ENCODE measurements at places on chromosomes 11 and 22.
A peak's percentile ranks its signal among the peaks of the same experiment; 100 is the strongest.

- no peak for DNase-seq
Measured at GRCh38 chr11:6587360-6587953, 16.0 kb downstream of the RRP8 start.

DNA sequence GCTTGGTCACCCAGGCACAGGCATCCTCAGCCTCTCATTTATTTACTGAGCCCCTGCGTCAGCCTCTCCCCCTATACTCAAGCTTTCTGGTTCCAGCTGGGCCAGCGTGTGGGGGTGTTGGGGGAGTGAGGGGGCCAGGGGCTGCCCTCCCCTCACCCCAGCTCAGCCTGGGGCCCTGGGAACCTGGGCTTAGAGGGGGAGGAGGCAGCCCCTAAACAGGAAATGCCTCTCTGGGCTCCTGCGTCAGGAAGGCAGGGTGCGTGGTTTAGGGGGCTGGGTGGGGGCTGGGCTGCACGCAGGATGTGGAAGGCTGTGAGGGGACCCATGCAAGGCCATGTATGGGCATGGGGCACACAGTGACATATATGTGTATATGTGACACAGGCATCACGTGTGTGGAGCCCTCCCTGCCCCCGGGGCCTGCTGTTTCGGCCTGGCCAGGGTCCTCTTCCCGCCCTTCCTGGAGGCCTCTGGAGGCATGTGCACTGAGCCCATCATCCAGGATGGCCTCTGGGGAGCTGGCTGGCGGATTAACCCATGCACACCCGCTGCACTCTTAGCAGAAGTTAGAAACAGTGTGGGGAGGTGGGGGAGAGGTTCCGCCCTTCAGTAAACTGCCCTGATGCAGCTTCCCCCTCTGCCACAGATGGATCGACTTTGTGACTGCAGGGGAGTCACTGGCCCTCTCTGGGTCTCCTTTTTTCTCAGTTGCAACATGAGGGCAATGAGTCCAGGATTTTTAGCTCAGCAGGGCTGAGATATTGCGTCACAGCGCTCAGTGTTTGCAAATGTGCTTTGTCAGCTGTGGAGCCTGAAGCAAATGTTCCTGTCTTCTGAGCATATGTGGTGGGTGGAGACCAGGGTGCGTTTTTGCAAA lies 1.1 kb upstream of the CD248 start:
- peak; percentile 69 for DNase-seq

DNA sequence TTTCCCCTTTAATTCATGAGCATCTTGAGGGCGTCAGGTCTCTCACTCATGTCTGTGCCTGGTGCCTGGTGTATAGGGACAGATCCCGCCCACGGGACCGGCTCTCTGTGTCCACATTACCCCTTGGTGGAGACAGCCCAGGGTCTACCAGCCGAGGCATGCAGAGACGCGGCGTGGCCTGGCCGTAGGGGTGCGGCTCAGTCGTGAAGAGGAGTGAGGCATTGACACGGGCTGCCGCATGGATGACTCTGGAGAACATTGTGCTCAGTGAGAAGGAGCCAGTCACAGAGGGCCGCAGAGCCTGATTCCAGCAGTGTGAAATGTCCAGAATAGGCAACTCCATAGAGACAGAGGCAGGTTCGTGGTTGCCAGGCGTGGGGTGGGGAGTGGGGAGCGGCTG lies 209.8 kb downstream of the TBC1D22A start:
- DNase-seq = no peak

GRCh38 chr22:33897448-33897835 lies 22.8 kb downstream of the LARGE1 start:
- no peak for DNase-seq

GRCh38 chr11:27381238-27381666 lies 18.2 kb upstream of the CCDC34 start:
- no peak for DNase-seq

- peak; percentile 68 for DNase-seq
Measured at GRCh38 chr11:63945477-63946163, 6.8 kb downstream of the NAA40 start.

DNA sequence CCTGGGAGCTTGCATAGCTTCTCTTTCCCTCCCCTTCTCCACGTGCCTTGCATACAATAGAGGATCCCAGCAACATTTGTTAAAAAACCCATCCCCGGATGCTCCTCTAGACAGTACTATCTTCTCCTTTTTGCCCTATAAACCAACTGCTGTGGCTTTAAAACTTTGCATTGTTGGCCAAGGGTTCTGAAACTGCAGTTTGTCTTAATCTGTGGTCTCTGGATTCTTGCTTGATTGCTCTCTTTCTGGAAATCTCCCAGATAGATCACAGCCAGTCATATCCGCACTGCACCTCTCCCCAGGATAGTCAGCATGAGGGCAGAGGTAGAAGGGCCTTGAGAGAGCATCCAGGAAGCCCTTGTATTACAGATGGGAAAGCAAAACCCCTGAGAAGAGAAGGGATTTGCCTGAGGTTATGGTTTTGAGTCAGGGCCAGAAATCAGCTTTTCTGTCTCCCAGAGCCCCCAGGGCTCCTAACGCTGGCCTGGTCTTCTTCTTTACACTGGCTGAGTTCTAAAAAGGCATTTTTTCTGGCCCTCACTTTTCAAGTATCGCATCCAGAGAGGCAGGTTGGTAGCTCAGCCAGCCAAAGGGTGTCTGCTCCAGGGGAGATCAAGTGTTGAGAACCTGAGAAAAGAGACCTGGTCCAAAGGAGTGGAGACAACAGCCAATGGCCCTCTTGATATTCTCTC lies 70.6 kb downstream of the ADM start:
- no peak for DNase-seq

DNA sequence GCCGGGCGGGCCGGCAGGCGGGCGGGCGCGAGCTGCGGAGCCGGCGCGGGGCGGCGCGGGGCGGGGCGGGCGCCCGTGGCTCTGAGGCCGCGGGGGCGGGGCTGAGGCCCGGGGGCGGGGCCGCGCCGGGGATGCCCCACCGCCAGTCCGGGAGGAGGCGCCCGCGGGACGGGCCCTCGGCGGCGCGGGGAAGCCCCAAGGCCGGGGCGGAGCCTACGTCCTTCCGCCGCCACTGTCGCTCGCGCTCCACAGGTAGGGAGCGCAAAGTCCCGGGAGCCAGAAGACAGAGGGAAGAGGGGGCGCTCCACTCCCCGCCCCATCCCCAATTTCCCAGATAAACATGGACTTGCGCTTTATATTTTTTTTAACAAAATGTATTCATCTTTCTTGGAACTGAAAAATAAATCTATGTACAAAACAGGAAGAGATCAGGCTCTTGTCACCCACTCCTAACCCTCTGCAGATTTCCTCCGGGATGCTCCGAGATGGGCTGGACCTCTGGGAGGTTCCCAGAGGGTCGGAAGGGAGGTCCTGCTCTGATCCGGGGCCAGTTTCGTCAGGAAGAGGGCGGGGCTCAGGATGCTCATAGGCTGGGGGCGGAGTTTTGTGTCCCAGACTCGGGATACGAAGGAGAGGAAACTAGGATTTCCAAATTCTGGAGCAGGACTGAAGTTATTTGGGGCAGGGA lies at the start of gene MAP4K2:
Gene MAP4K2, minus strand, starts transcription at position 57 of the 688 bp plus-strand sequence. CDS start 65 bp downstream, outside the sequence.
- DNase-seq = peak; percentile 92

GRCh38 chr22:44890416-44891292 lies 119.2 kb downstream of the PHF21B start:
- DNase-seq = no peak

- DNase-seq = no peak
Measured at GRCh38 chr11:57179681-57180080, 2.1 kb upstream of the LRRC55 start.

DNA sequence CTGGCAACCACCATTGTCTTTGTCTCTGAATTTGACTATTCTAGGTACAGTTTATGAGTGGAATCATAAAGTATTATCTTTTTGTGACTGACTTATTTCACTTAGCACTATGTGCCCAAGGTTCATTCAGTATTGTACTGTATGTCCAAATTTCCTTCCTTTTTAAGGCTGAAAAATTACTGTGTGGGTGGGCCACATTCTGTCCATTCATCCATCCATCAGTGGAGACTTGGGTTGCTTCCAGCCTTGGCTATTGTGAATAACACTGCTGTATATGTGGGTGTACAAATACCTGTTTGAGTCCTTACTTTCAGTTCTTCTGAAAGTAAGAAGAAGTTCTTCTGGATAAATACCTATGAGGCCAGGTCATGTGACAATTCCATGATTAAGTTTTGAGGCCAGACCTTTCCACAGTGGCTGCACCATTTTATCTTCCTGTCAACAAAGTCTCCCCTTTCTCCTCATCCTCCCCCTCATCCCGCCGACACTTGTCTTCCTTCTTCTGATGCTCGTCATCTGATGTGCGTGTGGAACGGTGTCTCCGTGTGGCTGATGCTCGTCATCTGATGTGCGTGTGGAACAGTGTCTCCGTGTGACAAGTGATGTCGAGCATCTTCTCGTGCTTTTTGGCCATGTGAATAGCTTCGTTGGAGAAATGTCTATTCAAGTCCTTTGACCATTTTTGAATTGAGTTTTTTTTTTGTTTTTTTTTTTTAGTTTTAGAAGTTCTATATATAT lies 49.5 kb downstream of the SBF1 start:
- DNase-seq = no peak

All from CD4-positive, alpha-beta T cell treated with Interleukin-12 subunit alpha and Interleukin-12 subunit beta, for 1 hour (primary cell).